NCI-H1694 (cell line): ENCODE measurements at places on chromosomes 3 and 15.

DNA sequence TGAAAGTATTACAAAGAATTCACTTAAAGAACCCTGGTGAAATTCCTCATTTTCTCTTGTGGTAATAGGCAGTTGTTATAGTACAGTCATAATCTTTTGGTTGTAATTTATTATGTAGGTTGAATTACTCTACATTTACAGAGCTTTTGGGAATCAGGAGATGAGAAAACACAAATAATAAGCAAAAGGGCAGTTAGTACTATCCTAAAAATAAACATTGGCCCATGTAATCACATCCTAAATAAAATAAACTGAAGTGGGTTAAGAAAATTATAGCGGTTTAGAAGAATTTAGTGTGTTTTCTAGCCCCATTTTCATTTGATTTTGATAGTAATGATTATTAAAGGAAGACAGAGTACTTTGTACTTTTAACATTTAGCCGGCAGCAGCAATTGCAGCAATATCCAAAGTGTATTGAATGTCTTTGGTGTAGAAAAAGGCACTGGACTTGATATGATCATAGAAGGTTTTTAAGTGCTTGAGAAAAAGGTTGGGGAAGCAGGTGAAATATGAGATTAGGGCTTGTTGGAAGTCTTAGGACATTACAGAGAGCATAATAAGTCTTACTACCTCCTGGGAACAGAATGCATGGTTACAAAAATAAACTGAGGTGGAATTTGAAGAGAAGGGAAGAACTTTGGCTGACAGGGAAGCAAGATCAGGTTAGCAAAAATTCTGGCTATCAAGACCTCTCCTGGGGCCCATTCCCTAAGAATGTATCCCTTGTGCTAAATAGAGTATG is 79.9 kb downstream of the MBNL1 start:
- DNase-seq, result no peak

DNA sequence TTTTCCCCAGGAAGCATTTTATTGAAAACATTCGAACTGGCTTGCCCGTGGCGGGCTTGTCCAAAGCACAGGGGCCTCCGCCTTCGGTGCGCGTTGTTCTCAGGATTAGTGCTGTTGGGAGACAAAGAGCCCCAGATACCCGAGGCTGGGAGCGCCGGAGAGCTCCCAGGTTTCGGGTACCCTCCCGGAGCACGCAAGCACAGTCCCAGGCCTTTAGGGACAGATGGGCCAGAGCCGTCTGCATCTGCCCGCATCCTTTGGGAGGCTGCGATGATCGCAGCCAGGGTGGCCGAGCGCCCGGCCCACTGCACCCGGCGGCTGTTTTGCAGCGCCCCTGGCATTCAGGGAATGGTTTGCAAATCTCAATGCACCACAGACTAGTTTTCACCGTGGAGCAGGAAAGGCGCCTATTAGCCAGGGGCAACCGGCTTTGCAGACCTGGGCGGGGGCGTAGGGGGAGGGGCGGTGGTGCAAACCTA is 5.0 kb upstream of the FEZF2 start:
- DNase-seq, result no peak

DNA sequence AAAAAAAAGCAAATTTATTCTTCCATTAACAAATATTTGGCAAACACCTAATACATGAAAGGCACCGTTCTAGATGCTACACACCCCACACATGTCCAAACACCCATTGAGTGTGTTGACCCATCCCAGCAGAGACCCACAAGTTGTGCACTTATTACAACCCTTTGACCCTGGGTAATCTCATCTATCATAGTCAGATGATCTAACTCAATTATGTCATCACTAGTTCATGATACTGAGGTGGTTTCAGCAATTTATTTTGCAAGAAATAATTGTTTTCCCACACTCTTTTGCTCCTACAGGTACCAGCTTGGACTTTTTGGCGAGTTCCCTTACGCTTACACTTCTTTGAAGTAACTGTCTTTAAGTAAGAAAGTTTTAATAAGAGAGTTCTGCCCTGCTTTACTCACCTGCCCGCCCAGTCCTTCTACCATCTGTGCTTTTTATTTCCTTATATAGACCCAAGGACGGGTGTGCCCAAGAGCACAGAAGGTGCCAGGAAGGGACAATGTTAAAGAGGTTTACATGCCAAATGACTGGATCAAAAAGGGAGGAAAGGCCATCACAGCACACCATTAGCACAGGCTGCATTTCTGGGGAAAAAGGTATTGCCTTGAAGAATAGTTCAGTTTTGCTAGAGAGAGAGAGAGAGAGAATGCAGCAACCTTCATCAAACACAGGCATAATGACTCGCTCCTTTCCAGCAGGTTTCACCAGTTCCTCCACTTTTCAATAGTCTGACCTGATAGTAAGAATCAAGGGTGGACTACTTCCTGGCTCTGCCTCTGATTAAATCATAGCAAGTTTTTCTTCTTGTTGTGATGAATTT is 54.5 kb upstream of the ATP11B start:
- no peak for DNase-seq

DNA sequence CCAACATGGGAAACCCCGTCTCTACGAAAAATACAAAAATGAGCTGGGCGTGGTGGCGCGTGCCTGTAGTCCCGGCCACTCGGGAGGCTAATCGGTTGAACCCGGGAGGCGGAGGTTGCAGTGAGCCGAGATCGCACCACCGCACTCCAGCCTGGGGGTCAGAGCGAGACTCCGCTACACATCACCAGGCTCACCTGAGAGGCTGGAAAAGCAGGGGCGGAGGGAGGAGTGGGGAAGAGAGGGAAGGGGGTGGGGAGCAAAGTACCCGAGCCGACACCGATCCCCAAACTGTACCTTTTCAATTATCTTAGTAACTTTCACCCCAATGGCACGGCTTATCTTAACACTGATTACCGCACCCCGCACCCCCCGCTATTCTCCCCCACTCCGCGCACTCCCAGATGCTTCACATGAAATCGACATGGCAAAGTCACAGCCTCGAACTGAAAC is 46.4 kb upstream of the SYNM start:
- no peak for DNase-seq

GRCh38 chr3:175015056-175015635 is 156.0 kb downstream of the NAALADL2 start:
- no peak for DNase-seq

- no peak for DNase-seq
Measured at GRCh38 chr3:72872183-72872582, 15.7 kb upstream of the GXYLT2 start.

DNA sequence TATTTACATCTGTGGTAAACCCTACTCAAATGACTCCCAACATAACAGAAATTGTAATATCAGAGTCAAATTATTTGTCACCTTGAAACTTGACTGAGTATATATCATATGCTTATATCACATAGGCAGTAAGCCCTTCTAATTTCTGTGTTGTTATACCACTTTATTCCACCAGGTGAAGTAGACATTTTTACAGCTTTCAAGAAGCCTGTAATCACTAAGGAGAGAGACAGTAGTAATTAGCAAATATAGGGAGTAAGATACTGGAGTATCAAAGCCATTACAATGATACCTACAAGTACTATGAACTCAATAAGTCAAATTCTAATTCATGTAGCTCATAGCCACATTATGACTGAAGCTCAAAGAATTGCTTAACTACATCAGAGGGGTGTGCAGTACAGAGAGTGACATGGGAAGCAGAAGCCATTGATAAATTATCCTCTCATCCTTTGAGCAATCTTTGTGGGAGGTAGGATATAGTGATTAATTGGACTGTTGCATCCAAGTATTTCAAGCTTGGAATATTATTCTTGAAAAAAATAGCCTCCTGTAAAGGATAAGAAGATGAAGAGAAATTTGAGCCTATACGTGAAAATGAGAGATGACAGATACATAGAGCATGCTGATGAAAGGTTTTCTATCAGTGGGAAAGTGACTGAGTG is 1005.9 kb downstream of the ZPLD1 start:
- DNase-seq, result no peak

- DNase-seq, result no peak
Measured at GRCh38 chr3:3184876-3185275, 5.4 kb upstream of the CRBN start.
